Activated effector memory CD4-positive, alpha-beta T cell treated with Interleukin-2 at 50 U/mL for 16 hours (primary cell): ENCODE measurements at places on chromosomes 5 and 9.

DNA sequence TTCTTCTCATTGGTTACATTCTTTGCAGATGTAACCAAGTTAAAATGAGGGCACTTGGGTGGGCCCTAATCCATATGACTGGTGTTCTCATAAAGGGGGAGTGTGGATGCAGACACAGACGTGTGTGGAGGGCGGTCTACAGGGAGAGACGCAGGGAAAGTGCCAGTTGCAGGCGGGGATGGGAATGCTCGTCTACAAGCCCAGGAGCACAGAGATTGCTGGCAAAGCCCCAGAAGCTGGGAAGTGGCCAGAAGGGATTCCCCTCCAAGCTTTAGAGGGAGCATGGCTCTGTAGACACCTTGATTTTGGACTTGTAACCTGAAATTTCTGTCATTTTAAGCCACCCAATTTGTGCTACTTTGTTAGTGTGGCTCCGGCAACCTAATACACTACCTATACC, 96.8 kb upstream of the CTSL start:
- no peak for DNase-seq

DNA sequence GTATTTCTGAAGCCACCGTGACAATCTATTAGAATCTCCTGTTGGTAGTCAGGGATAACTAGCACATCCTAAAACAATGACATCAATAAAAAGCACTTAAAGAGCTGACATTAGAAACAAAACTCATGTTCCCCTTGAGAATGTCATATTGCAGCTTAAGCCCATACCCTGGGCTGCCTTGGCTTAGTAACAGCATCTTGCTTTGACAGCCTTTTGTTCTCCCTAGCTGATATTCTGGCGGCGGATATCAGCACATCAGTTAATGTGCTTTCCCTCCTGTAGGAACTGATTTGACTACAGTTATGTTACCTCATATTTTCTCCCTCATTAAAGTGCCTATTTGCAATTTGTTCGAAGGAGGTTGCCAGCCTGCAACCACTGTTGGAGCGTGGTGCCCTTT, 214.1 kb downstream of the CD180 start:
- DNase-seq, result no peak

DNA sequence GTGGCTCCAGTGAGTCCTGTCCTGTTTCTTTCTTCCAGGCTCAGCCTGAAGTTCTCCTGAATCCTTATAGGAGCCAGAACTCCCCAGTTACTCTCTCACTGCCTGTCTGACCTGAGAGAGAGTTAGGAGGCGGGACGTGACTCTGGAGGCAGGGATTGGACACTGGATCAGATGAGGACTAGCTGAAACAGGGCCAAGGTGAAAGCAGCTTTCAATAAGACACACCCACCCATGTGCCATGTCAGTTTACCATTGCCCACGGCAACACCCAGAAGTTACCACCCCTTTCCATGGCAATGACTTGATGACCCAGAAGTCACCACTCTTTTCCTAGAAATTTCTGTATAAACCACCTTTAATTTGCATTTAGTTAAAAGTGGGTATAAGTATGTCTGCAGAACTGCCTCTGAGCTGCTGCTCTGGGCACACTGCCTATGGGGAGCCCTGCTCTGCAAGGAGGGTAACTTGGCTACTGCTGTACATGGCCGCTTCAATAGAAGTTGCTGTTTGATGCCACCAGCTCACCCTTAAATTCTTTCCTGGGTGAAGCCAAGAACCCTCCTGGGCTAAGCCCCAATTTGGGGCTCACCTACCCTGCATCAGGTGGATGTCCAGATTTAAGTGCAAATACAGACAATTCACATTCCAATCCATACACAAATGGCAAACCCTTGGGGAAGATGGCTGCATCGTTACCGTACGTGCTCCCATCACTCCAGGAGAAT, 13.7 kb downstream of the FCN2 start:
- DNase-seq, result no peak

DNA sequence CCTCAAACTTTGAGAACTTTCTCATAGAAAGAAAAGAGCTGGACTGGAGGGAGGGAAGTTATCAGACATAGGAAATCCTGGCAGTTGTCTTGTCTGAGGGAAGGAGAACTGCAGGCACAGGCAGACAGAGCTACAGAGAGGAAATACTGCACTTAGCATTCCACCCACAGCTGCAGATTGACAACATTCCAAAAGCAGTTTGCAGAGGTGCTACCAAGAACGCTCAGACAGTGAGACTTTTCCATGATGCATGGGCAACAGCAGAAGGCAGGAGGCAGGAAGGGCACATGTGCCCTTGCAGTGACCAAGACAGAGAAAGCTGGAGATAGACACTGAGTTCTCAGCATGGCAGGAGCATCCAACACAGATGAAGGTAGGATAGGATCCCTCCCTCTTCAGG, 327.5 kb upstream of the ZNF462 start:
- DNase-seq, result no peak

DNA sequence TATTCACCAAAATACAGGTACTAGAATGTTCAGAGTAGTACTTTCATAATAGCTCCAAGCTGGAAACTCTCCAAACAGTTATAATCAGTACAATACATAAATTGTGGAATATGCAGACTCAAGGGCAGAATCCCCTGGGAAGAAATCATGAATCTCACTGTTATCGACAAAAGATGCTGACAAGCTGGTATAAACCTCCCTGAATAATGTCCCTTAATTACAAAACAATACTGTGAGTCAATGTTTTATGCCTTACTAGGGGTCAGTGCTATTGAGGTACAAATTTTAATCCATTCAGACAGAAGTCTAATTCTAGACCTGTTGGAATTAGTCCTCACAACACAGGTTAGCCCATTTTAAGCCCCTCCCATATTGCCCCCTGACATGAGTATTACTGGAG, 532.3 kb downstream of the DTWD2 start:
- DNase-seq, result no peak

DNA sequence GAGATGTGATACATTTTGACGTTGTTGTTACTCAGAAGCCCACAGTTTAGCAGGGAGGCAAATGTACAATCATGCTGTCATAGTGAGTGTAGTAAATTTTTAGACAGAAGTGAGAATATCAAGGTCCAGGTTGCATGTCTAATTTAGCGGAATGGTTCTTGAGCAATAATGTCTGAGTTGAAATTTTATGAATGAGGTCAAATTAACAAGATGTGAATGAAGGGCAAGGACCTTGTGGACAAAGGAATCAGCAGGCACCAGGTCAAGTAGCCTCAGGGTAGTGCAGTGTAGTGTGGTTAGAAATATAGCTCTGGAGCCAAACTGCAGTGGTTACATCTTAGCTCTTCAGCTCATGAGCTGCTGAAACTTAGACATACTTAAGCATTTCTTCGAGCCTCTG, 36.2 kb downstream of the TNFSF8 start:
- no peak for DNase-seq

- DNase-seq, result no peak
Measured at GRCh38 chr9:119257592-119257991, 111.6 kb downstream of the BRINP1 start.

- no peak for DNase-seq
Measured at GRCh38 chr5:65482736-65483545, 1.2 kb upstream of the ADAMTS6 start.

GRCh38 chr9:21015129-21015815, 16.2 kb downstream of the HACD4 start:
- no peak for DNase-seq

GRCh38 chr5:137891849-137892248, 2.6 kb downstream of the PKD2L2 start:
- no peak for DNase-seq

- DNase-seq, result no peak
Measured at GRCh38 chr9:89453452-89453851, 44.5 kb downstream of the SEMA4D start.

GRCh38 chr9:23736293-23736692, 89.7 kb downstream of the ELAVL2 start:
- no peak for DNase-seq

- no peak for DNase-seq
Measured at GRCh38 chr5:135229679-135230132, 169.3 kb downstream of the MACROH2A1 start.

- no peak for DNase-seq
Measured at GRCh38 chr9:5382479-5382878, 42.8 kb upstream of the RLN1 start.

- DNase-seq, result no peak
Measured at GRCh38 chr5:62112689-62113228, 193.2 kb upstream of the KIF2A start.

GRCh38 chr5:61600123-61600444, 268.0 kb downstream of the ZSWIM6 start:
- DNase-seq, result no peak

GRCh38 chr5:167653645-167654106, 637.8 kb upstream of the WWC1 start:
- DNase-seq, result no peak

DNA sequence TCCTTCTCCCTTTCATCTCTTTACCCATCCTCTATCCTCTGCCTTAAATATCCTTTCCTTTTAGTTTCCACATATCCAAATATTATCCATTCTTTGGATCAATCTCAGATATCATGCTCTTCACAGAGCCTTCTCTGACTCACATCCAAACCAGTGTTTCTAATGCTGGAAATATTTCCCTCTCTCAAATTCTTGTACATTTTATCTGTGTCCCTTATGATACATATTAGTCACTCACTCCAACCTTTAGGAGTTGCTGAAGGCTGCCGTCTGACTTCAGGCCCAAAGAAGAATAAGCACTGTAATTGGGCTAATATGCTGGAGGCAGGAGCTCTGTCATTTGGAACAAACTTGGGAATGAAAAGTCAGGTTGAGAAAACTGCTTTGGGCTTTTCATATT, 156.4 kb upstream of the RUSC2 start:
- no peak for DNase-seq

DNA sequence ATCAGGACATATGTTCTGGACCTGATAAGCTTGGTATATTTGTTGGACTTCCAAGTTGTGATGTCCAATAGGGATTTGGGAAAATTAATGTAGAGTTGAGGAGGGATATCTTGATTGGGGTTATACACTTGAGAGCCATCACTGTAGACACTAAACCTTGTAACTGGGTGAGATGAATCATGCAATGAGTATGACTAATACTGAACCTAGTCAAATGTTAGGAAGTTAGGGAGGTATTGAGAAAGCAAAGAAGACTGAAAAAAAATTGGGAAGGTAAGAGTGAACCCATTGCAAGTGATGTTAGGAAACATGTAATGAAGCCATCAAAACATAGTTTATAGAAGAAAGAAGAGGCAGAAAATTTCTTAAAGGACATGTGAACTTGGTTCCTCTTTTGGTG, 668.4 kb upstream of the CDH9 start:
- no peak for DNase-seq

- no peak for DNase-seq
Measured at GRCh38 chr5:172453206-172453985, 929 bp downstream of the SH3PXD2B start.

DNA sequence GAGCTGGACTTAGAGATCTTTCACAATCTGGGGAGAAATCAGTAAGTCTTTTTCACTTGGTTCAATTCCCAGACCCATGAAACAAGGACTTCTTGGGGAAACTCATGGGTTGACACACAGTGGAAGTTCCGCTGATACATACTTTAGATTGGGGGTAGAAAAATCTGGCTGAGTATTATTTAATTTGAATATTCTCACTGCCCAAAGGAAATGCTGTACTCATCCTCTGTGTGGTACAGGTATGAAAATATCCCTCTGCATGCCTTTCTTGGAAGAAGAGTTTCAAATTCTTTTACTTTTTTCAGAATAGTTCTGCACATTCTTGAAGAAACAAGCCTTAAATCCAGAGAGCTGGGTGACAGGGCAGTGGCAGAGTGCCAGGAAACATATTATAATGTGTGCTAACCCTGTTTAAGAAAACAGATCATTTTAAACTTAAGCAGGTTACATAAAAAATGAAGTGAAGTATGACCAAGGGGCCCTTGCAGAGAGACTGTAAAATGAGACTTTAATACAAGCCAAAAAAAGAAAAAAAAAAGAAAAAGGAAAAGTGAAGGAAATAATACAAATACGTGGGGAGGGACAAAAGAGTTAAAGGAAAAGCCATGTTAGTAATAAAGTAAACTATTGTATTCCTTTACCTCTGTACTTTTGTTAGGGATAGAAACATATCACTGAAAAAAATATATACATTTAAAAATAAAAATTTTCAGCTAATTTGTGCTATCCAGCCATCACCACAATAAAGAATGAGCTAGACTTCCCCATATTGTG, 173.4 kb upstream of the NR3C1 start:
- DNase-seq, result no peak

DNA sequence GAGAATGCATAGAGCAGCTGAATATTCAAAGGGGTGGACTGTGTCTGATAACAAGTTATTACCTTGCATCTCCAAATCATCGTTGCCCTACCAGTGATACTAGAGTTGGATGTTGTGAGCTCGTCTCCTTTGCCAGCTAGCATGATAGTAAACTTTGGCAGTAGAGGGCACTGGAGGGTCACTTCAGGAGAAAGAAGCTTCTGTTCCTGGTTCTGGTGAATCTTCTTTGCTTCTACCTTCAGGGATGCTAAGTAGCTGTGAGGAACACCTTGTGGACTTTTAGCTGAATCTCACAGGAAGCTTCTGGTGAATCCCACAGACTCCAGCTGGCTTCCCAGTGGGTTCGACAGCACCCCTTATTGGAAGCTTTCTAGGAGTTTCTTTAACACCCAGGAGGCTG, 626.6 kb upstream of the SGCD start:
- DNase-seq, result no peak

DNA sequence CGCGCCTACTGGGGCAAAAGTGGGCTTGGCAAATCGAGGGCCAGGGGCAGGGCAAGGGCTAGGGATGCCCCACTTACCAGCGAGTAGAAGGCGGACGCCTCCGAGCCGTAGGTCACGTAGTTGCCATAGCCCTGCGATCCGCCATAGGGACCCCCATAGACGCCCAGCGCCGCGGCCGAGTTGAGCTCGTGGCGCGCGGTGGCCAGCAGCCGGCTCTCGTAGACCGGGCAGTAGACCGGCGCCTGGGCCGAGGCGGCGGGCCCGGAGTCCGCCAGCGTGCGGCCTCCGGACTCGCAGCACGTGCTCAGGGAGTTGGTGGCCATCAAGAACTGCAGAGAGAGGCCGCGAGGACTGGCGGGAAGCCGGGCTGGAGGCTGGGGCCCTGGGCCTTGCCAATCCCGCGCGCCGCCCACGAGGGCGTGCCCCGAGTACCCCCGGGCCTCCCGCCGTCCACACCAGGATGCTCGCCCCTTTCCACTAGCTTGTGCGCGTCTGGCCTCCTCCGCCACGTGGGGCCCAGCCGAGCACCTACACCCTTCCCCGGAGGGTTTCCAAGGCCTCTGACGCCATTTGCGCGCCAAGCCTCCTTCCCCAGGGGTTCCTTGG, 891 bp downstream of the IRX4 start:
- no peak for DNase-seq

DNA sequence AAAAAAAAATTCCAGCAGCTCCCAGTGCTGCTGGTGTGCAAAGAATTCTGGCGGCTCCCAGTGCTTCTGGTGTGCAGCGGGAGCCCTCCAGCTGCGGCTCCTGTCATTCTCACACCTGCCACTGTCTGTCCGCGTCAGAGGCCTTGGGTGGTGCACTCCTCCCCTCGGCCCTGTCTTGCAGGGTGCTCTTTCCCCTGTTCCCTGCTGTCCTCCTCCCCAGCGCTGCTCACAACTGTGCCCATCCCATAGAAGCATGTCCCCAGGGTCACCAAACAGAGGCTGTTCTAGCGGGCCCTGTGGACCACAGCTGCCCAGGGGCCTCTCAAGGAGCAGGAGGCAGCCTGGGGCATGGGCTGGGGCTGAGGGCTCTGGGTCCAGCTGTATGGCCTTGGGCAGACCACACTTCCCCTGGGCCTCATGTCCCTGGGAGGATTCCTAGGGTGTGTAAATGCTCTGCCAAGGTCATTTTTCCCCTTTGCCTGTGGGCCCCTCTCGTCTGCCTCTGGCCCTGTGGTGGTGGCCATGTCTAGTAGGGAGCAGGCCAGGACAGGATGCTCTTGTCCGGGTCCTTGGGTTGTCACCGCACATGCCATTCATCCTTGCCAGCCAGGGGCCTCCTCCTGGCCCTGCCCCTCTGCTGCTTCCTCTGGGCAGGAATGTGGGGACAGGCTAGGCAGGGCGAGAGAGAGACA, 68.2 kb downstream of the PHF2 start:
- DNase-seq, result no peak
